ENCODE measurements at places on chromosomes 1 and 21.
A peak's percentile ranks its signal among the peaks of the same experiment; 100 is the strongest.

DNA sequence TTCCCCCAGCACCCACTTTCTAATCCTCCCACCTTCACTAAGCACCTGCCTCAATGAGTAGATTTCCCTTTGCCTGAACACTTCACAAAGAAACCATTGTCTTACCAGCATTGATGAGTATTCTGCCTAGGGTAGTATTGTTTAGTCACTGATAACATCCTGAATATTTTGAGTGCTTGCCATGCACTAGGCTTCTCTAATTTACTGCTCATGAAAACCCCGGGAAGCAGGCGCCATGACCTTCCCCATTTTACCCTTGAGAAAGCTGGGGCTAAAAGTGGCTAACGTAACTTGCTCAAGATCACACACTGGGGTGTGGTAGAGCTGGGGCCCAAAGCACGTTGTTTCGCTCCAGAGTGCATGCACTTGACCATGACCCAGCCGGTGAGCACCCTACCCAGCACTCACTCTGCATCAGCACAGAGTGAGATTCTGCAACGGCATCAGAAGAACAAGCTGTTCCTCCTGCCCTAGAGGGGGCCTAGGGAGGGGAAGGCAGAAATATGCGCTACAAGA, 10.6 kb upstream of the F3 start:
- DNase-seq: no peak

DNA sequence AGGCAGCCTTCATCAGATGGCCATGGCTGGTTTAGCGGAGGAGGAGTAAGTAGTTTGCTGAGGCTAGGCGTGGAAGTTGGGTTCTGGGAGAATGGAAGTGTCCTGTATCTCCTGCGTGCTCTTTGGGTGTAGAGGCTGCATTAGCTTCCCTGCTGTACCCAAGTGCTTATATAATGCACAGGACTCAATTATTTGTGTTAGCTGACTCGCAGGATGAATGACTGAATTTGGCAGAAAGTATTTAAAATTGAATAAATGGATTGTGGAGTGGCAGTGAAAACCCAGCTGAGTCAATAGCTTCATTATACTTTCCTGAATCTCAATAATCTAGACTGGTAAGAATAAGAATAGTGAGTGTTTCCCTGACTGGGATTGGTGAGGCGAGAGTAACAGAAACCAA, 13.8 kb downstream of the DNTTIP2 start:
- no peak for DNase-seq

- DNase-seq: no peak
These were observed 34.1 kb upstream of the CNTN2 start for GRCh38 chr1:205008896-205009295.

- no peak for DNase-seq
These were observed 621.4 kb upstream of the RGS18 start for GRCh38 chr1:191536791-191537429.

DNA sequence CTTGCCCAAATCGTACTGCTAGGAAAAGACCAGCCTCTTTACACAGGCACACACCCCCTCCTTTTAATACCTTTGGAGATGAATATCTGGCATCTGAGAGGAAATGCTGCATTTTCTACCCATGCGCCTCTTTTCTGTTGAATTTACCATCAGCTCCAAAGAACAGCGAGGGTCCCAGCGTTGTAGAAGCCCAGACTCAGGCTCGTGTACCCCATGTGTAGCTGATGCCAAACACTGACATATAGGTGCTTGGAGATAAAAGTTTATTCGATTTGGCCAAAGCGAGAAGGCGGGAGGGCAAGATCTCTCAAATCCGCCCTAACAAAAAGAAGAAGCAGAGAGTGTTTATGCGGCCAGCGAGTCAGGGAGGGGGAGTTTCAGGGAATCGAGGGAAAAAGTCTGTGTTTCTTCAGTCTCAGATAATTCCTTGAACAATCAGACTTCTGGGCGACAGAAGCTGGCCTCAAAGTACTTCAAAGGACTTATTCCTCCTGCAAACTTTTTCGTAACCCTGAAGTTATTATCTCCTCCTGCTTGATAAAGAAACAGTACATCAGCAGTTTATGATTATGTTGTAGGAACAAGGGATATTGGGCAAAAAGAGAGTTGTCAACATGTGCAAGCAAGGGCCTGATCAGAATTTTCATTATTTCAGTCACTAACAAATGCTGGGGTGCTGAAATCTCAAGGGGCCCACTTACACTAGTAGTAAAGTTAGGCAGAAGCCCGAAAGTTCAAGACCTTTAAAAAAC, 642 bp upstream of the CREG1 start:
- no peak for DNase-seq

DNA sequence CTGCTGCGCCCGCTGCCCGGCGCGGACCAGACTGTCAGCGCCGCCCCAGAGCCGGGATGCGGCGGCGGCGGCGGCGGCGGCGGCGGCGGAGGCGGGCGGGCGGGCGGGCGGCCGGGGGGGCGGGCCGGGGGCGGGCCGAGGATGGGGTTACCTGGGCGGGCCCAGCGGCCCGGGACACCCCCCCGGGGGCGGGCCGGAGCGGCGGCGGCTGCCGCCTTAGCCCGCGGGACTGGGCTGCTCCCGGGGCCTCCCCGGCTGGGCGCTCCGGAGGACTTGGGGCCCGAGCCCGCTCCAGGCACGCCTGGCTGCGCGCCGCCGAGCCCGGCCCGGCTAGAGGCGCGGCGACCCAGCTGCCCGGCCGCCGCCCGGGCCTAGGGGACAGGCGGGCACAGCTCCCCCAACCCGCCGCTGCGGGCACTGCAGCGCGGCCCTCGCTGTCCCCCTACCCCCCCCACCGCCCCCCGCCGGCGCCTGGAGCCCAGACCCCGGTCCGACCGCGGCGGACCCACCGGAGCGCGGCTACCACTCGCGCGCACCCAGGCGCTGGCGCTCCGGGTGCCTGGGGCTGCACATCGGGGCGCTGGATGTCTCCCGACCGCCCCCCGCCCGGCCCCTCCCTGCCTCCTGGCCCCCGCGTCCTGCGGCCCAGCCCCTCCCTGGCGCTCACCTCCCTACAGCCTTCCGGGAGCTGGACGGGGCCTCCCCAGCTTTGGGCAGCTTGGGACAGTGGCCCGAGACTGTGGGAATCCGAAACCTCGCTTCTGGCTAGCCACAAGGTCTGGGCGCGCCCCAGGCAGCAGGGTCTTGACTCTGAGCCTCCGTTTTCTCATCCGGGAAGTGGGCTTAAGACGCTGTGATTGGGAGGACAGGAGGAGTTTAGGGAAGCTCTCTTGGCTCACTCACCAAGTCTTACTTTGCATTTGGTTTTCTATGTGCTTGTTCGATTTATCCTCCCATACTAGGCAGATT, at the start of gene WNT4:
Gene WNT4, minus strand, starts transcription at position 33 of the 969 bp plus-strand sequence. CDS start 175 bp downstream, outside the sequence.
- no peak for DNase-seq

- peak; percentile 18 for DNase-seq
These were observed 177.5 kb downstream of the SETD4 start for GRCh38 chr21:35882791-35883240.

DNA sequence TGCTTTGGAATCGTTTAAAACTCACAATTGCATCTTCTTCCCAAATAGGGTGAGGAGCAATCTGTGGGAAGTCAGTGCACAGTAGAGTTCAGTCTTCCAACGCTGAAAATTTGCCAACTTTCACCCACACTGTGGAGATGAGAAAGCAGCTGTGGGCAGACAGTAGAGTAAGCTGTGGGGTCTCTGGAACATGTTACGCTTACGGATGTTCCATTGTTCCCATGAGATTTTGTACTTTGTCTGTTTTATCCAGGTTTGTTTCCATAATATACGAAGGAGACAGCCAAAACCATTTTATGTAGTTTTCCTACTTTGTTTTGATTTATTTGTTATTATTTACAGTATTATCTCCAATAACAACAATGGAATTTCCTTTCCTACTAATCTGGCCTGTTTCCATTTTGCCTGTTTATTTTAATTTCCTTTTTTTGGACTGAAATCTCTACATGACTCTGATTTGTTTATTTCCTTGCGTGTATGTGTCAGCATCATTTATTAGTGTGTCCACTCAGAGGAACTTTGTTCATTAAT, 65.1 kb upstream of the RGL1 start:
- peak; percentile 48 for DNase-seq

DNA sequence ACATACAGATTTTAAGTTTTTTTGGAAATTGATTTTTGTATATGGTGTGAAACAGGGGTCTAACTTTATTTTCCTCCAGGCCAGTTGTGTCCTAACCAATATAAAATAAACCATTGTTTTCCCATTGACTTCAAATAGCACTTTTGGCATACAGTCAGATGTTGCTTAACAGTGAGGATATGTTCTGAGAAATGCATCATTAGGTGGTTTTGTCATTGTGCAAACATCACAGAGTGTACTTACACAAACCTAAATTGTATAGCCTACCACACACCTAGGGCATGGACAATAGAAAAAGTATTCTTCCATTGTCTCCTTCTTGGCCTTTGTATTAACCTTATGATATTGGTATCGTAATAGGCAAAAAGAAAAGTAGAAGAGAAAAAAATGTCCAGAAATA, 37.4 kb upstream of the DISP1 start:
- no peak for DNase-seq

GRCh38 chr1:4267381-4268261, 367.5 kb upstream of the C1orf174 start:
- DNase-seq: no peak

- no peak for DNase-seq
These were observed 68.0 kb downstream of the UCK2 start for GRCh38 chr1:165895451-165895871.

GRCh38 chr1:68128157-68128556, 77.7 kb upstream of the DIRAS3 start:
- no peak for DNase-seq

GRCh38 chr1:209207126-209207700, 376.3 kb upstream of the CAMK1G start:
- peak; percentile 71 for DNase-seq

DNA sequence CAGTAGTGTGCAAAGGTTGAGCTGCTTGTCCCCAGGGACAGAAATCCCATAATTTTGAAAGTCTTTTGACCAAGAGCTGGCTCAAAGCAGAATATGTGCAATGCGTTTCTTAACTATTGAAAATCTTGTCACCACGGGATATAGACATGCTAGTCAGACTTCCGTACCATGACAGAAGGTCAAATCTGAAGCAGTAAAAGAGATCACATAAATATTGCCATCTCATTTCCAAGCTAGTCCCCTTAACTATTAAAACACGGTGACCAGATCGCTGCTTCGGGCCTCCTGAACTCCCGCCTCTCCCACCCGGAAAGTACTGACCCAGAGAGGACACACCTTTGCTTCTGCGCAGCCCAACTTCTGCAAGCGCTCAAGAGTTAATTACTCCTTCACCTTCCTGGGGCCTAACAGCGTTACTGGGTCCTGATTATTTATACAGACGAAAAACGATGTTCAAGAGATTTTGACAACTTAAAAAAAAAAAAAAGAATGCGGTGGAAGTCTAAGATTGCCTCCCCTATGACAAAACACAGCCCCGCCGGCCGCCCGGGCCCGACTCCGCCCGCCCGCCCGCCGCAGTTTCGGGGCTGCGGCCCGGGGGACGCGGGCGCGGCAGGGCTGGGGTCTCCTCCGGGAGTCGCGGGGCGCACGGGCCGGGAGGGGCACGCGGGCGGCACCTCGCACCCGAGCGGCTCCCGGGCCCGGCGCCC, 692 bp downstream of the SORT1 start:
- DNase-seq: no peak

- no peak for DNase-seq
These were observed 37.1 kb upstream of the ARF1 start for GRCh38 chr1:228045405-228045804.
